ENCODE measurements at places on chromosomes 5 and 9. TPM values are rescaled to one million over a fixed set of nuclear protein-coding genes. Genes with fewer than 3 reads are reported as not detected.

GRCh38 chr5:179727106-179727505 is 5.5 kb upstream of the MAML1 start:
- DNase-seq = no peak

GRCh38 chr5:143409926-143410325 is 6.4 kb upstream of the NR3C1 start:
- no peak for DNase-seq

GRCh38 chr5:171614971-171615653 is 170.5 kb upstream of the SMIM23 start:
- peak; percentile 39 for DNase-seq

Gene TAF11L5
- not detected for total RNA-seq

Gene HSD17B3
- total RNA-seq = 1.4 TPM

Gene STOM
- total RNA-seq = 165 TPM
